Mesothelial cell of epicardium (in vitro differentiated cells): ENCODE measurements at places on chromosomes 1 and 21. TPM values are rescaled to one million over a fixed set of nuclear protein-coding genes. Genes with fewer than 3 reads are reported as not detected.

DNA sequence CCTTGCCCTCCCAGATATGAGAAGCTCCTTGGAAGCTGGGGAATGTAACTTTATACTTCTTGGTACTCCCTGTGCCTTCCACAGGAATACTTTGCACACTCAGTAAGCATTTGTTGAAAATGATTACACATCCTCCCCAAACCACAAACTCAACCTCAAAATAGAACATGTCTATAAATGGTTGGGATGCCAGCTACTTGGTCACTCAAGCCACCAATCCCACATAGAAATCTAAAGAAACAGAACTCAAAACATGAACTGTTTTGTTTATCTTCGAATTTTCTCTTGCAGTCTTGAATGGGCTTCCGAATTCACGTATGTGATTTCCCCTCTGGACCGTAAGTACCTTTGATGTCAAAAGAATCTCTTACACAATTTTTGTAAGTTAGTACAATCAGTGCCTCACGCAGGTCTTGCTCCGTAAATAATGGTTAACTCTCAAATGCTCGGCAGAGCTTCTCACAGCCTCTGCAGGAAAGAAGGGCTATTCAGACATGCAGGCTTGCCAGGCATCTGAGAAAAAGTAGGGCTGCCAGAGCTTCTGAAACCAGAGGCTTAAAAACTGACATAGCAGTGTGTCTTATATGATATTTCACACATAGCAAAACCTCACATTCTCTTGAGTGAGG is 26.9 kb downstream of the SORT1 start:
- H3K36me3 ChIP-seq, result peaks cover 17% of the 10 kb centered on the region
- no peaks in the 10 kb centered on the region for H3K27me3 ChIP-seq
- peaks cover 24% of the 10 kb centered on the region for H3K4me1 ChIP-seq
- no peak for DNase-seq
- no peak overlapping the region for H3K4me3 ChIP-seq
- peak overlapping the region; percentile 58 for H3K27ac ChIP-seq

Gene SEC22B
- total RNA-seq, result 39.8 to 42.3 TPM (median 40.2 TPM) in 3 replicates

Gene HPDL
- 2.1 to 2.8 TPM (median 2.4 TPM) in 3 replicates for total RNA-seq

DNA sequence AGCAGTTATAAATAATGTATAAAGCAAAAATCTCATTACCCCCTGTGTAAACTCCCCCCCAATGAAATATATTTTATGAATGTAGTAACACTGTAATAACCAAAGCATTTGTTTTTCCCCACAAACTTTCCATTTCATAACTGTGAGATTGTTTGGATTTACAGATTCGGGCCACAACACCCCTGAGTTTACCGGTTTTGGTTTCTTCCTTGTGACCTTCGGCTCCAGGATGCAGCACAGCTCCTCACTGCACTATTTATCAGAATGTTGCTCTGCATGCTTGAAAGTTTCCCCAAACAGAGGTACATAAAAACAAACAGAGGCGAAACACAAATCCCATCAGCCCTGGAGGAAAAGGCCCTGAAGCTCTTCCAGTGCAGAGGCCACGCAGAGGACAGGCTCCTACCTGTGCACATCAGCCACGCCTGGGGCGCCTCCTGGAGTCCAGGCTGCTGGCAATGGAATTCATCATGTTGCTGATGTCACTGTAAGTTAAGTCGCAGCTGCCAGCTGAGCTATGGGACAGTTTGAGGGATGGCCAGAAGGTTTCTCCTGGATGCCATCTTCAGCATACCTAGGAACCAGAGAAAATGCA is 122.0 kb downstream of the LMO4 start:
- peaks cover 10% of the 10 kb centered on the region for H3K36me3 ChIP-seq
- H3K27me3 ChIP-seq, result no peaks in the 10 kb centered on the region
- no peak overlapping the region for H3K27ac ChIP-seq
- no peak overlapping the region for H3K4me3 ChIP-seq
- H3K4me1 ChIP-seq, result peaks cover 28% of the 10 kb centered on the region
- no peak for DNase-seq

Gene DNM3
- total RNA-seq, result 4.7 to 5.0 TPM (median 4.9 TPM) in 3 replicates

DNA sequence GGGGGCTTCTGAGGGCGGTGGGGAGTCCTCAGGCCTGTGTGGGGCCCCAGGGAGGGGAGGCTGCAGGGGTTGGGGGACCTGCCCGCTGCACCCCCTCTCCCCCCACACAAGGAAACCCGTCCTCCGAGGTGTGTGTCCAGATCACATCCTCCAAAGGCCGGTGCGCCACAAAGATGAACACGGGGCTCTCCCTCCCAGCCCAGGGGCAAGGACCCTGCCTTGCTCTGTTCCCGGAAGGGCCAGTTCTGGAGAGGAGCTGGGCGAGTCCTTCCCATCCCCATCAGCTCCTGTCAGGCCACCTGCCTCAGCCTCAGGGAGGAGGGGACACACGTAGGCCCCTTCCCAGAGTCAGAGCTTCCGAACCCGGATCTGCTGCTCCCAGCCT is 2.5 kb upstream of the TTLL10 start:
- no peak for DNase-seq
- no peak overlapping the region for H3K27ac ChIP-seq
- peaks cover 7% of the 10 kb centered on the region for H3K4me1 ChIP-seq
- H3K36me3 ChIP-seq, result no peaks in the 10 kb centered on the region

Gene OR2T33
- not detected in 3 replicates for total RNA-seq

DNA sequence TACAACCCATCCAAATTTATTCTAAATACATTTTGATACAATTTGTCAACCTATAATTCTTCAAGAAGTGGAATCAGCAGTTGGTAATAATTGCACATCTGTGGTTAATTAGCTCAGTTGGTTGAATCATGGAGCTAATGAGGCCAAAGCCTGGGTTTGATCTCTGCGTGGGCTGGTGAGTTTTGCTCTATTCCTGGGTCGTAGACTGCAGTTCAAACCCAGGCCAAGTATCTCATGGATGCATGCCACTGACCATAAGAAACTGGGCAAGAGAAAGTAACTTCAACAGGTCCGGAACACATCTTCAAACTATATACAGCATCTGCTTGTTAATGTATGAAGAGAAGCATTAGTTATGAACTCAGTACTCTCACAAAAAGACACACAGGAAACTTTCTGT is 779.7 kb downstream of the USP25 start:
- peaks cover 25% of the 10 kb centered on the region for H3K4me1 ChIP-seq
- no peaks in the 10 kb centered on the region for H3K27me3 ChIP-seq

Gene FGR
- total RNA-seq, result 0.11 to 0.53 TPM (median 0.20 TPM) in 3 replicates

DNA sequence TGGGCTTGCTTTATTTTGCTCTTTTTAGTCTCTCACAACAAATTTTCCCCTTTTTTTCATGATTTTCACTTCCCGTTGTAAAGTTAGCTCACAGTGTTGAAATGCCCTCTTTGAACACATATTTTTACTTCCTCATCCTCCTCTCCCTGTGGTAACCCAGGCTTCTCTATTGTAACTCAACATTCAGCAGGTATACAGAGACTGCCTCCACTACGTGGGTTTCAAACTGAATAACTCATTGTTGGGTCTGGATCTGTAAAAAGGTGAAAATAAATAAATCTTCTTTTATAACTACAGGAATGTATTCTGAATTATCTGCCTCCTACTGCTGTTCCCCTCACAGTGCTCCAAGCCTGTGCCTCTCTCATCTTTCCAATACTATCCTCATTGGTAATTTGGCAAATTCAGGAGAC is 166.4 kb downstream of the RUNX1 start:
- H3K4me1 ChIP-seq, result peaks cover 66% of the 10 kb centered on the region
- peak overlapping the region; percentile 85 for H3K27ac ChIP-seq
- H3K27me3 ChIP-seq, result no peaks in the 10 kb centered on the region
- H3K4me3 ChIP-seq, result peak overlapping the region; percentile 61
- no peak for DNase-seq

- no peak for DNase-seq
- peak overlapping the region; percentile 9 for H3K4me3 ChIP-seq
- H3K4me1 ChIP-seq, result peaks cover 14% of the 10 kb centered on the region
- no peaks in the 10 kb centered on the region for H3K27me3 ChIP-seq
- H3K36me3 ChIP-seq, result peaks cover 12% of the 10 kb centered on the region
Observed at GRCh38 chr1:6459850-6460265, 6.1 kb downstream of the TNFRSF25 start.

- no peak overlapping the region for H3K27ac ChIP-seq
- H3K4me3 ChIP-seq, result no peak overlapping the region
Observed at GRCh38 chr1:78703806-78704205, 54.2 kb downstream of the IFI44 start.

- no peak for DNase-seq
- H3K27ac ChIP-seq, result peak overlapping the region; percentile 71
- no peak overlapping the region for H3K4me3 ChIP-seq
- no peaks in the 10 kb centered on the region for H3K36me3 ChIP-seq
- no peaks in the 10 kb centered on the region for H3K27me3 ChIP-seq
- H3K4me1 ChIP-seq, result peaks cover 36% of the 10 kb centered on the region
Observed at GRCh38 chr21:43370888-43371570, 55.9 kb downstream of the SIK1 start.

GRCh38 chr1:146051452-146051851 is 29.9 kb upstream of the HJV start:
- DNase-seq, result no peak
- H3K4me3 ChIP-seq, result peak overlapping the region; percentile 78
- H3K27me3 ChIP-seq, result no peaks in the 10 kb centered on the region
- H3K27ac ChIP-seq, result peak overlapping the region; percentile 100
- H3K36me3 ChIP-seq, result no peaks in the 10 kb centered on the region

DNA sequence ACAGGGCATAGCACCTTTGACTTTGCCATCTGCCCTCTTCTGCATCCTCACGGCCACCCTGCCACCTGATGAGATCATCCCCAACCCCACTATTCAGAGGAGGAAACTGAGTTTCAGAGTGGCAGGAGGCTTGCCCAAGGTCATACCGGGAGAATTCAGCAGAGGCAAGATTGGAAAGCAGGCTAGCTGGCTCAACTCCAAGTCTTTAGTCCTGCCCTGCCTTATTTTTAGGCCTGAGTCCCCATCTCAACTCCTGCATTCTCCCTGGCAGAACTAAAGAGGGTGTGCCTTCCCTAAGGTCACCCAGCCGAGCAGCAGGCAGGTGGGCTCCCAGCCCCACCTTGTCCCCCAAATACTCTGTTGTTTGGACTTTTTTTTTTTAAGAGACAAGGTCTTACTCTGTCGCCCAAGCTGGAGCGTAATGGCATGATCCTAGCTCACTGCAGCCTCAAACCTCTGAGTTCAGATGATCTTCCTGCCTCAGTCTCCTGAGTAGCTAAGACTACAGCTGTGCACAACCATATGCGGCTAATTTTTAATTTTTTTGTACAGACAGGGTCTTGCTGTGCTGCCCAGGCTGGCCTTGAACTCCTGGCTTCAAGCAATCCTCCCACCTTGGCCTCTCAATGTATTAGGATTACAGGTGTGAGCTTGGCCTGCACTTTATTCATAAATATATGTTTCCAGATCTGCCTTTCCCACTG is 13.8 kb upstream of the FGR start:
- H3K36me3 ChIP-seq, result no peaks in the 10 kb centered on the region
- H3K4me1 ChIP-seq, result peaks cover 20% of the 10 kb centered on the region

- no peaks in the 10 kb centered on the region for H3K4me1 ChIP-seq
- H3K36me3 ChIP-seq, result no peaks in the 10 kb centered on the region
Observed at GRCh38 chr1:29880556-29880955, 644.2 kb downstream of the PTPRU start.

Gene INSRR
- 0.45 to 0.66 TPM (median 0.51 TPM) in 3 replicates for total RNA-seq

DNA sequence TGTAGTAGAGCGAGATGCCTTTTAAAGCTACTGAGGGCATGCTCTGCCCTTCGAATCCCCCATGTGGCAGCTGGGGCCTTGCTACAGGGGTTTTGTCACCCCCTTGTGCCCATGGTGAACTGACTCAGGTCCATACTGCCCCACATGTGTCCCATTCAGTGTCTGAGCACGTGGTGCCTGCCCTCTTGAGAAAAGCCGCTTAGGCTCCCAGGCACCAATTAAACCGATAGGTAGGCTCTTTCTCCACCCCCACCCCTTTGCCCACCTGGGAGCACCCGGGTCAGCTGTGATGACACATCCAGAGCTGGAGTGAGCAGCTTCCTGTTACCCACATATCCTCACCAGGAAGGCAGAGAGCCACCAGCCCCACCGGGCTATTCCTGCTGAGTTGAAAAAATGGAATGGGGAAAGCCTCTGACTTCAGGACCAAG is 30.5 kb downstream of the TMCC2 start:
- no peaks in the 10 kb centered on the region for H3K27me3 ChIP-seq
- H3K4me3 ChIP-seq, result no peak overlapping the region
- no peak overlapping the region for H3K27ac ChIP-seq
- peaks cover 16% of the 10 kb centered on the region for H3K4me1 ChIP-seq
- no peaks in the 10 kb centered on the region for H3K36me3 ChIP-seq

DNA sequence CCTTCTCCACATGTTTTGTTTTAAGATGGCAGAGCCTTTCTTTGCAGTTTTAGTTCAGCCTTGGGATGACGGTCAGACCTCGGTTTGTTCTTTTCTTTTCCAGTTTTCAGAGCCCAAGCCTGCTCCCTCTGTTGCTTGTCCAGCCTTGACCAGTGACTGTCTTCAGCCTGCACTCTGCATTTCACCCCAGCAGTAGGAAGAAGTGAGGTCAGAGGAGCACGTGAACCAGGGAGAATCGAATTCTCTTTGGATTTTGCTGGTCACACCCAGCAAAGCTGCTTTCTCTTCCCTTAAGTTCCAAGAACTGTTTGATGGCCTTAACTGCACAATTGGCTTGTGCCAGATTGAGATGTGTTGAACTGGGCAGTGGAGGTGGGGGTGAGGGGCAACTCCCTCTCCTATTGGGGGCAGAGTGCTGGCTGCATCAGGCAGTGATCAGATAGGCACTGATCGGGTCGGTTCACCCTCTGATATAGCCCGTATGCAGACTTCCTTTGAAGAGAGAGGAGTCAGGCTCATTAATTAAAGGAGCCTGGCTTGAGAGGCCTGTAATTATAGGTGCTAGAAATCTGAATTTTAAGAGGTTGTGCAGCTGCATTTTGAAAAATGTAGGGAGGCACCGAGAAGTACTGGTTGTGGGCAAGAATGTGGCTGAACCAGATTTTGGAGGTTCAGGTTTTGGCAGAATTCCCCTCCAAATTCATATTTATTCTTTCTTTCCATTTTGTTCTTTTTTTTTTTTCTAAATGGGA is 42.4 kb downstream of the PEX14 start:
- H3K36me3 ChIP-seq, result peaks cover 4% of the 10 kb centered on the region
- peak overlapping the region; percentile 59 for H3K27ac ChIP-seq
- DNase-seq, result no peak
- H3K4me3 ChIP-seq, result no peak overlapping the region
- peaks cover 47% of the 10 kb centered on the region for H3K4me1 ChIP-seq

Gene OR2T35
- not detected in 3 replicates for total RNA-seq

GRCh38 chr1:38370716-38371504 is 324.3 kb upstream of the POU3F1 start:
- H3K27ac ChIP-seq, result no peak overlapping the region
- H3K4me1 ChIP-seq, result no peaks in the 10 kb centered on the region
- no peak for DNase-seq
- no peak overlapping the region for H3K4me3 ChIP-seq

- no peak for DNase-seq
- H3K36me3 ChIP-seq, result peaks cover 1% of the 10 kb centered on the region
- H3K27ac ChIP-seq, result no peak overlapping the region
- H3K4me3 ChIP-seq, result no peak overlapping the region
- peaks cover 2% of the 10 kb centered on the region for H3K4me1 ChIP-seq
Observed at GRCh38 chr1:2108213-2108876, 58.1 kb downstream of the PRKCZ start.

GRCh38 chr1:63931468-63931867 is 157.7 kb downstream of the ROR1 start:
- H3K4me3 ChIP-seq, result no peak overlapping the region
- DNase-seq, result no peak
- no peaks in the 10 kb centered on the region for H3K27me3 ChIP-seq
- H3K4me1 ChIP-seq, result peaks cover 55% of the 10 kb centered on the region
- H3K27ac ChIP-seq, result no peak overlapping the region

Gene TPTE
- not detected in 3 replicates for total RNA-seq

- peaks cover 4% of the 10 kb centered on the region for H3K27me3 ChIP-seq
- DNase-seq, result peak; percentile 99
- H3K36me3 ChIP-seq, result peaks cover 9% of the 10 kb centered on the region
- peaks cover 23% of the 10 kb centered on the region for H3K4me1 ChIP-seq
Observed at GRCh38 chr1:3624200-3625136, at the start of gene TPRG1L. Gene TPRG1L (plus strand): TSS chr1:3625015. CDS start chr1:3625073, 58 bp downstream.

Gene GFI1
- total RNA-seq, result 0.34 to 0.58 TPM (median 0.41 TPM) in 3 replicates

Gene PLA2G5
- 0.25 TPM in 1 of 3 replicates, not detected in the others for total RNA-seq
